ENCODE measurements at places on chromosomes 6 and 20.

- no peak for DNase-seq
These were observed 55.2 kb upstream of the RREB1 start for GRCh38 chr6:7052443-7053011.

GRCh38 chr20:49593466-49594142 lies 25.7 kb upstream of the PTGIS start:
- DNase-seq = peak; percentile 31

GRCh38 chr6:48757661-48758060 lies 646.7 kb upstream of the PTCHD4 start:
- DNase-seq = no peak

GRCh38 chr6:90863043-90863442 lies 276.2 kb upstream of the MAP3K7 start:
- DNase-seq = no peak

GRCh38 chr20:12748359-12748994 lies 260.3 kb upstream of the SPTLC3 start:
- DNase-seq = no peak

DNA sequence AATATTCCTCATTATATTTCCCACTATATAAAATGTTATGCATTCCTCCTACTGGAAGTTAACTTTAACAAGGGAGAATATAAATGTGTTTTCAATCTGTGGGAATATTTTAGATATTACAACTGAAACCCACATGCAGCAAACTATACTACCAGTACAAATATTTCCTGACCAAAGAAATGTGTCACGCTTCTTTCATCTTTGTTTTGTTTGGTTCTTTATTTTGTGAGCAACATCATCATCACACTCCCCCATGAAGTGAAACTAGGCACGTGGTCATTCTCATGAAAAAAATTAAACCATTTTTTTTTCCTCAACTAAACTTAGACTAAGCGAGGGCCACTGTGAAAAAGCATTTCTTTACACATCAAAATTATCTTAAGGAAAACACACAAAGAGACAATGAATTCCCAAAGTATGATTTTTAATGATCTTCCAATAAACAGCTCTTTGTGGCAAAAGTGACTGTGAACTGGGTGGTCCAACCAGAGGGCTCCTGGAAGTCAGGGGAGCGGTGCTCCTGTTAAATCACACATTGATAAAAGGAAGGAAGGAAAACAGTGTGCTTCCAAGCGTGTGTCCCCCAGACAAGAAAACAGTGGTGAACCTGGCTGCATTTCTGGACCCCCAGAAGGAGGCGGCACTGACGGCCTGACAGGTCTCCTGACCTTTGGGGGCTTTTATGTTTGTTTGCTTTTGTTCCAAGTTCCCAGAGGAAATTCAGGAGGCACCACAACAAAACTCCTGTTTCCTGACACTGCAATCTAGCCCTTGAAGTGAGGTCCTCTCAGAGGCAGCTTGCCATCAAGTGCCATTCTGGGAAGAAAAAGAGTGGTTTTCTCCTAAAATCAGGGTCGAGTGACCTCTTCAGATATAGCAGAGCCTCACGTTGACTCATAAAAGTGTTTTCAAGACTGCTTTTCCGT lies 166.8 kb upstream of the FOXQ1 start:
- DNase-seq = no peak

- DNase-seq = no peak
These were observed 131.3 kb downstream of the GJA10 start for GRCh38 chr6:90025523-90026061.

GRCh38 chr20:4415281-4415680 lies 306.4 kb upstream of the PRND start:
- no peak for DNase-seq

DNA sequence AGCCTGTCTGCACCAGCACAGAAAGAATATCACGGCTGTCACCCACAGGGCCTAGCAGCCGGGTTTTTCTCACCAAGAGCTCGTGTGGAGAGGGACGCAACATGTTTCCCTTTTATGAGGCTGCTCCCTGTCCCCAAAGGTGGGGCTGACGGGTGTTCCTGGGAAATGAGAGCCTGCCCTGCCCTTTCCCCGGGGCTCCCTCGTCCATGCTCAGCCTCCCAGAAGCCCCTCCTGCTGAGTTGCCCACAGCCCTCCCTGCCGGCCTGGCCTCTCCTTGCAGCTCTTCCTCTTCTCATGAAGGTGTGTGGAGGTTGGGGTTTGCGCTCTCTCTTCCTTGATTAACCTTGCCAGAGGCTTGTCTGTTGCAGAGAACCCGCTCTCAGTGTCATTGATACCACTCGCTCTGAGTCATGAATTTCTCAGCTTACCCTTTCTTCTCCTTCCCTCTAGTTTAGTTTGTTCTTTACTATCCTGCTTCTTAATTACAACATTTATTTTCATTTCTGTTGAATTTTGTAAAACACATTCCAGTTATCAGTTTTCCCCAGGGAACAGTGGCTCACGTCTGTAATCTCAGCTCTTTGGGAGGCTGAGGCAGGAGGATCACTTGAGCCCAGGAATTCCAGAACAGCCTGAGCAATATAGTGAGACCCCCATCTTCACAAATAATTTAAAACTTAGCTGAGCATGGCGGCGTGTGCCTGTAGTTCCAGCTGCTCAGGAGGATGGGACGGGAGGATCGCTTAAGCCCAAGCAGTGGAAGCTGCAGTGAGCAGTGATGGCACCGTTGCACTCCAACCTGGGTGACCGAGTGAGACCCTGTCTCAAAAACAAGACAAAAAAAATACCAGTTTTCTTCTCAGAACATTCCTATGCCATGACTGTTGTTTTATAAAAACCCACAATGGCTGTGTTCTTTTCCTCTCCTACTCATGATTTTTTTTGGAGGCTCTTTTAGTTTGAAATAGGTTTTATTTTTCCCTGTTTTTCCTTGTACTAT lies 103.8 kb downstream of the TMEM242 start:
- DNase-seq = no peak

- no peak for DNase-seq
These were observed 6.3 kb downstream of the EBF4 start for GRCh38 chr20:2698912-2699311.

GRCh38 chr6:136067731-136068341 lies 182.3 kb downstream of the MTFR2 start:
- no peak for DNase-seq

DNA sequence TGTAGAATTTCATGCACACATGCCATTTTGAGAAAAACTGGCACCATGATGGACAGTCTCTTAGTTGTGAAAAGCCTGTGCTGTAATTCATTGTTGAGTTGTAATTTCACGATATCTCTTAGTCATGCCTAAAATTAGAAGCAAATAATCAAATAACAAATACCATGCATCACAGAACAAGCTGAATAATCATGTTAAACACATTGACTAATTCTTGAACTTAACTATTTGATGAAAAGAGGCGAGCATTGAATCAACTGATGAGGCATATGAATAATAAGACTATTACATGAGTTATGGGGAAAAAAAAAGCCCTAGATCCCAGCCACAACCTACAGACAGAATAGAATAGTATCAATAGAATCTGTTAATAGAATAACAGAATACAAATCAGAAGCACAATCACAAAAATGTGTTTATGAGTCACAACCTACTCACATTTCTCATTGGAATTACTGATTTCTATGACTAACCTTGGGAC lies 14.2 kb upstream of the RNF217 start:
- DNase-seq = no peak

DNA sequence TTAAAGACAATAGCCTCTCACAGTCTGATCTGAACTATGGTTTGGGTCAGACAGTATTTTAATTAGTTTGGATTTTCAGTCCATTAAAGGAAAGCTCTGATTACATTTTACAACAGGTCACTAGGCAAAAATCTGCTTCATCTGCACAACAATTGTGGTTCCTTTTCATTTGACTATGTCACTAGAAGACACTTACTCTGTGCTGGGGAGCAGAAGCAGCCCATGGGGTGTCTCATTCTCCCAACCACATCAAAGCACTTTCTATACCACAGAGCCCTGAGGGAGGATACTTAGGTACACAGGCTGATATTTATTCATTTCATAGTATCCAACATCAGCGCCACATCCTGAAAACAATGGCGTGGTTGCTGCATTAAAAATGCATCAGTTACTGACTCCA lies 36.6 kb upstream of the HDAC2 start:
- DNase-seq = no peak

DNA sequence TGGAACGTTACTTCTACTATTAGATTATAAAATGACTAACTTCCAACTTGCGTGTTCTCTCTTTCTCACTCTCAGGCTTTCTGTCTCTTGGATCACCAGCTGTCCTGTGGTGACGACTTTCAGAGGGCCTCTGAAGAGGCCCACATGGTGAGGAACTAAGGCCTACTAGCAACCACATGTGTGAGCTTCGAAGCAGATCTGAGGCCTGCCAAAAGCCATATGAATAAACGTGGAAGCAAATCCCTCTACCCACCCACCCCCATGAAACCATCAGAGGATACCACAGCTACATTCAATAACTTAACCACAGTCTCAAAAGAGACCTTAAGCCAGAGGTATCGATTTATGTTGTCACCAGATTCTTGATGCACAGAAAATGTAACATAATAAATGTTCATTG lies 13.5 kb upstream of the BMP5 start:
- no peak for DNase-seq

DNA sequence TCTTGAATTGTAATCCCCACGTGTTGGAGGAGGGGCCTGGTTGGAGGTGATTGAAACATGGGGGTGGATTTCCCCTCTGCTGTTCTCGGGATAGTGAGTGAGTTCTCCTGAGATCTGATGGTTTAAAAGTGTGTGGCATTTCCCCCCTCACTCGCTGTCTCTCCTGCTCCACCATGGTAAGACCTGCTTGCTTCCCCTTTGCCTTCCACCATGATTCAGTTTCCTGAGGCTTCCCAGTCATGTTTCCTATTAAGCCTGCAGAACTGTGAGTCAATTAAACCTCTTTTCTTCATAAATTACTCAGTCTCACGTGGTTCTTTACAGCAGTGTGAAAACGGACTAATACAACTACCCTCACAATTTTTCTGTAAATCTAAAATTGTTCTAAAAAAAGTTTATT lies 26.8 kb upstream of the FAM184A start:
- no peak for DNase-seq

- no peak for DNase-seq
These were observed 45.1 kb downstream of the HNF4A start for GRCh38 chr20:44400671-44400969.

DNA sequence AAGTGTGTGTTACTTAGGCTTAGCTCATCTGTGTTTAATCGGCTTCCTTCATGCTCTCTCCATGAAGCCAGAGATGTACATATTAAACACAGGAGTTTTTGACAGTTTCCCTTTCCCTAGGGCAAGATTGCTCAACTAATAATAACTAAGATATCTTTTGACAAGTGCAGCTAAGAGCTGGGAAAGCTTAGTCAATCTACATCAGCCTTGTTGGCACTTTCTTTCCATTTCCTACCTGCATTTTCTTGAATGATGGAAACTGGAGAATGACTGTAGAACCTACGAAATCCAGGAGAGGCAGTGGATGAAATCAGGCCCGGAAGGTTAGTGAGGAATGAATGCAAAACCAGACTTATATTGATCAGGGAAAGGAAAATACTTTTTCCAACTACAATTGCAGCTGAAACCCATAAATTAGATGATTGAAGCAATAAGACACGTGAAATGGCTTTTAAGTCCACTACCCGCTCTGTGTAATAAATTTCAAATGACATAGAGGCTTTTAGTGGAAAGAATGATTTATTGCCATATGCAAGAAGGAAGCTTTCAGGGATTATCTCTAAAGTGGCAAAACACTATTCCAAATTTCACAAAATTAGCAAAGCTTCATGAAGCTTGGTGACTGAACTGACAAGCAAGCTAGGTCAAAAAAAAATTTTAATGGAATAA lies 237.2 kb upstream of the ID4 start:
- no peak for DNase-seq

DNA sequence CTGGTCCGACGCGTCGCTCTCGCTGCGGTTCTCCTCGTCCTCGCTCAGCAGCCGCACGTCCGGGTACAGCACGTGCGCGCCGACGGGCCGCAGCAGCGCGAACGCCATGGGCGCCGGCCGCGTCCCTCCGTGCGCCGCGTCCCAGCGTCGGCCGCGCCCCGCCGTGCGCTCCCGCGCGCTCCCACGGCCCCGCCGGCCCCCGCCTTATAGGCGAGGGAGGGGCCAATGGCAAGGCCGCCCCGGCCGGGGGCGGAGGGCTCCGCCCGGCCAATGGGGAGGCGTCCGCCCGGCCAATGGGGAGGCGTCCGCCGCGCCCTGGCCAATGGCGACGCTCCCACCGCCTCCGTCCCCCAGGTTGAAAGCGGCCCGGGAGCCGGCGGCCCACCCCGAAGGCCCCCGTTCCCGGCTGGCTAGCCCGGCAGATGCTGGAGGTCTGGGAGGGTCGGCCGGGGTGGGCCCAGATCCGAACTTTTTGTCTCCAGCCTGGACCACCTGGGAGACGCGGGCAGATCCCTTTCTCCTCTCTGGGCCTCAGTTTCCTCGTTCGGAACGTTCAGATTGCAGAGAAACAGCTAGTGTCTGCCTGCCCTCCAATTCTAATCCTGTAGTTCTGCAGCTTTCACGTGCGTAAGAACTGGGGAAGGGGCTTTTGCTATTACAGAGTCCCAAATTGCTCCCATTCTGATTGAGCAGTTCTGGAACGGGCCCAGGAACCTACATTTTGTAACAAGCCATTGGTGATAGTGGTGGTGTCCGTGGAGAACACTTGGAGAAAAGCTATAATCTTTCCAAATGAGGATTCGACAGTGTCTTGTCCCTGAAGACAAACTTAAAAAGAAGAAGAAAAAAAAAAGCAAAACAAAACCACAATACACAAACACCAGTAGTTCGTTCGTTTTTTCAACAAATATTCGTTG lies at the start of gene TCF15:
TCF15 (minus strand) TSS at position 180 of the 917 bp plus-strand sequence; CDS start at position 108, 72 bp downstream.
- DNase-seq = no peak

- no peak for DNase-seq
These were observed 54.0 kb upstream of the SMOC2 start for GRCh38 chr6:168386973-168387372.

- no peak for DNase-seq
These were observed 61.9 kb upstream of the OPRM1 start for GRCh38 chr6:153976921-153977693.

GRCh38 chr6:170155464-170156196 lies 135.2 kb downstream of the DLL1 start:
- DNase-seq = no peak

GRCh38 chr6:43972913-43973300 lies 154.3 kb downstream of the MRPL14 start:
- no peak for DNase-seq

GRCh38 chr20:4465855-4466545 lies 255.7 kb upstream of the PRND start:
- DNase-seq = no peak

DNA sequence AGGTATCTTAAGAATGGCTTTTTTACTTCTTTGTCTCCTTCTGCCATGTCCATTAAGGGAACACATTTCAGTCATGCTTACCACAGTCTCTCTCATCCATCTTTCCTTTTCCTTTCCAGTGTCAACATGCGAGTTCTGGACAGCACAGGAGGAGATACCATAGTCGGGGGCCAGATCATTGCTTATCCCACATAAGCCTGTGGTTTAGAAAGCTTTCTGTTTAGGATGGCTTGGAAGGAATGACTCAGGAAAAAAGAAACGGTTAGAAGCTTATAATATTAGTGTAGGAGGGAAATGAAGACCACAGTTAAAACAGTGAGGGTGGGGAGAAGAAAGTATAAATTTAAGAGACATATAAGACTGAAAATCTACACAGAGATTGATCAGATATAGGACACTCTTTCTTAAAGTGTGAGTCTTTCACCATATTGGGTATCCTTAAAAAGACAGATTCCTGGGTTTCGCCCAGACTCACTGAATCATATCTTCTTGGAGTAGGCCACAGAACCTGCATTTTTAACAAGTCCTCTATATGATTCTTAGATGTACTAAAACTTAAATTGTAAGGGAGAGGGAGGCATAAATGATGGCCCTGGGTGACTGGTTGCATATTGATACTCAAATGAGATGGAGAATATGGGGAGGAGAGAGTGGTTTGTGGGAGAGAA lies 36.1 kb downstream of the DSE start:
- DNase-seq = no peak
